NCI-H82 (cell line): ENCODE measurements at places on chromosomes 2 and 18.

GRCh38 chr2:45728458-45728942 lies 77.0 kb downstream of the PRKCE start:
- DNase-seq = no peak

GRCh38 chr2:179454443-179455171 lies 190.0 kb upstream of the SESTD1 start:
- no peak for DNase-seq

DNA sequence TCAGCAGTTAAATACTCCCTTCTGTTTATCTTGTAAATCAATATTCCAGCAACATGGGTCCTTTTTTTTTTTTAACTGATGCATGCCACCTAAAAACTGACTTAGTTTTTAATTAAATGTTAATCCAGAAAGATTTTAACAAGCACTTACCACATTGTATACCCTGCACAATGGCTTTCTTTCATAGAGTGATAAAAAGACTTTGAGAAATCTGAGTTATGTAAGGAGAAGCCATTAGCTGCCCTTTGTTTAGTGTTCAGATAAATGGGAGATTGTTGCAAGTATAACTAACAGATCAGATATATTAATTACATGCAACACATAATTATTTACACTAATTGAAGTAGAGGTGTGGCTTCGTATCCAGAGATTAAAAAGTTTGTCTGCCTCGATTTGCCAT lies 22.7 kb upstream of the NFATC1 start:
- no peak for DNase-seq

GRCh38 chr18:22872900-22873537 lies 60.1 kb upstream of the RBBP8 start:
- DNase-seq = no peak

GRCh38 chr2:128017561-128017960 lies 10.3 kb downstream of the SAP130 start:
- no peak for DNase-seq

GRCh38 chr2:8992643-8993042 lies 10.8 kb downstream of the MBOAT2 start:
- no peak for DNase-seq

DNA sequence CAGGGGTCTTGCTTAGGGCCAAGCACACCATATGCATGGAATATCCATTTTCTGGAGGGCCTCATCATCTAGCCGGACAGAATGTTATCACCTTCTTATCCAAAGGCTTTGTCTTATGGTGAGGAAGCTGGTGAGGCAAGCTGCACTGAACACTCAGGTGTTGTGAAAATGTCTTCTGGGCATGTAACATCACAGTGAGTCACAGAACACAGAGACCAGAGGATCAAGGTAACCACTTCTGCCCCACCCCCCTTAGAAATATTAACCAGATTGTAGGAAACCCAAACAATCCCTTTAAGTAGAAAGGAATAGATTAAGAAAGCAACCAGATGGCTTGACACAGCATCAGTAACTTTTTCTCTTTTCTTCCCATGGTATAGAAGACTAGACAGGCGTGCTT lies 51.1 kb downstream of the MYO5B start:
- peak; percentile 80 for DNase-seq

GRCh38 chr2:9832586-9832985 lies 10.7 kb upstream of the TAF1B start:
- no peak for DNase-seq

DNA sequence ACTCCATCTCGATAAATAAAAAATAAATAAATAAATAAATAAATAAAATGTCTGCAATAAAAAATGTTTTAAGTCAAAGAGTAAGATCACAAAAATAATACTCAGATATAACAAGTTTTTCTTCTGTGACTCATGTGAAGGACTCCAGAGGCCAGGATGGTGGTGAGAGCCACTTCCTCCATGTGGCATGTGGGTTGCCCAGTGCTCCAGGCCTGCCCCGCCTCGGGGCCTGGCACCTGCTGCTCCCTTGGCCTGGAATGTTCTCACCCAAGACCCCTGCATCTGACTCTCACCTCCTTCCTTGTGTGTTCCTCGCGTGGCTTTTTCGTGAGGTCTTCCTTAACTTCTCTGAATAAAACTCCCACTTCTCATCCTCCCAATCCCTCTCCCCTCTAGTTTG lies 77.4 kb upstream of the LDLRAD4 start:
- DNase-seq = no peak

GRCh38 chr2:241274127-241274526 lies 41.3 kb downstream of the HDLBP start:
- no peak for DNase-seq
